ENCODE measurements at places on chromosomes 5 and 9.

DNA sequence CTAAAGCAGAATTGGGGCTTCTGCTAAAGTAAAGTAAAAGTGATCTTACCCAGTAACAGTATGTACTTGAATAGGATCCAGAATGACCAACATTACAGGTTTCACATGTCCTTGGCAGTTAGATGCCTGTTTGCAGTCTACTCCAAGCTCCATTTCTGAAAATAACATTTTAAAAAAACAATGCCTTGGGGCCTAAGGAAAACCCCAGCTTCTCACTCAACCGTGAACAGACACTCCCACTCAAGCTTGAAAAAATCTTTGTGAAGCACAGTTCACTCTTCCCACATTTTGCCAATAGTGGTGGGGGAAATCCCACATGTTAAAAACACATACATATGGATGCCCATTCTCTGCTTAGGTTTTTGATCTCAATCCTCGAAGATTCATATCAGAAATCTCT lies 304.1 kb downstream of the ARRDC3 start:
- DNase-seq = no peak

- no peak for DNase-seq
These were observed 82.7 kb upstream of the SPOCK1 start for GRCh38 chr5:137581776-137582175.

GRCh38 chr9:7095058-7095457 lies 337.3 kb downstream of the KDM4C start:
- no peak for DNase-seq

DNA sequence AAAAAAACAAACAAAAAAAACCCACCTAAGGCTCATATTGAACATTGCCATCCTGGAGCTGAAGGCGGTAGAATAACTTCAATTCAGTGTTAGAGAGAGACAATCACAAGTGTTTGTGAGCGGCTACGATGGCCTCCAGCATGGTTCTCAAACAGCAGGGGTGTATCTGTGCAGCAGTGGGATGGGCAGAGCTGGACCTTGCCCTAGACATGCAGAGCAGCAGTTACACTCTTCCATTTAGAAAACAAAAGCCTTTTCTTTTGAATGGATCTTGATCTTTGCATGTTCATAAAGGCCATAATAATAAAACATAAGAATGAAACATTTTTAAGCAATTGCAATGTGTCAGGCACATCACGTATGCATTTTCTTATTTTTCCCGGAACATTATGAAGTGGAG lies 50.3 kb downstream of the ARHGAP26 start:
- DNase-seq = no peak

DNA sequence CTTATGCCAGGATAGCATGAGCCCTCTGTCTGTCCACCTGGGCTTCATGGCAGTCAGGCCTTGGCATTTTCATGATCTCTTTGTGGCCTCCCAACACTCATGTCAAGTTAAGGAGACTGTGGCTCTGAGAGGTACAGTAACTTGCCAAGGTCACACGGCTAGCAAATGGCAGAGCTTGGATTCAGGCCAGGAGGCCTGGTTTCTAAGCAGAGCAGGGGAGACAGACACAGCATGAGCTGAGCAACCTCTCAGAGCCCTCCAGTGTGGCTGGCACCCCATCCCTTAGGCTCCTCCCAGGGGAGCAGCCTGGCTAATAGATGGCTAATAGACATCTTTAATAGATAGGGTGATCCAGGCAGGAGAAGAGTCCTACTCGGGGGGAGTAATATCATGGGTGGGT lies 4.1 kb downstream of the SYNPO start:
- DNase-seq = no peak

DNA sequence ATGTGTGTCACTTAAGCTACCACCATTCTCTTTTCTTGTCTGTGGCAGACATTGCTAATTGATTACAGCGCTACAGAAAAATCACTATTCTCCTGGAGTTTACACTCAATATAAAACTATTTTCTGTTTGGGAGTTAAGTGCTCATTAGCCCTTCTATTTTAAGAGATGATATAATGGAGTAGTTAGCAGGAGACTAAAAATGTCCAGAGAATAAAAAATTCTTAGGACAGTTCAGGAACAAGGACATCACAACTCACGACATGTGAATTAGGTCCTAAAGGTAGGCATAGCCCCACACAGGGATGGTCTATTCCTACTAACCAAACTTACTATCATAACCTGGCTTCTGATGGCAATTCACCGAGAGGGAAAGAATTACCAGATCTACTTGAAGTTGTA lies 258.5 kb downstream of the KIAA0825 start:
- no peak for DNase-seq
